ENCODE measurements at places on chromosomes 7 and 10.

DNA sequence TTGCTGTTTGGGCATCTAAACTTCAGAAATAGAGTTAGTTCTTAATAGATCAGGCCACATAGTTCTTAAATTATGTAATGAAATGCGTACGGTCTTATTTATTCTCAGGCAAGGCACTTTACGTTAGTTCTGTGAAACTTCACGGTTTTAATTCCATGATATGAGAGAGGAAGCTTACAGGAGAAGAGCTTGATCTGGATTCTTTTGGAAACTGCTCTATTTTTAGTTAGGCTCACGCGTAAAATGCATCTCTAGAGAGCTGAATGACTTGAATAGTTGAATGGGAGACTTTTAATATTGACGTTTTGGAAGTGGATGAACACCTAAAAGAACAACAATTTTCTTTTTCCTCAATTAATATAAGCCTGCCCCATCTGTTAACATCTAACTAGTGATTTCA lies 71.1 kb downstream of the PRKG1 start:
- DNase-seq = no peak

DNA sequence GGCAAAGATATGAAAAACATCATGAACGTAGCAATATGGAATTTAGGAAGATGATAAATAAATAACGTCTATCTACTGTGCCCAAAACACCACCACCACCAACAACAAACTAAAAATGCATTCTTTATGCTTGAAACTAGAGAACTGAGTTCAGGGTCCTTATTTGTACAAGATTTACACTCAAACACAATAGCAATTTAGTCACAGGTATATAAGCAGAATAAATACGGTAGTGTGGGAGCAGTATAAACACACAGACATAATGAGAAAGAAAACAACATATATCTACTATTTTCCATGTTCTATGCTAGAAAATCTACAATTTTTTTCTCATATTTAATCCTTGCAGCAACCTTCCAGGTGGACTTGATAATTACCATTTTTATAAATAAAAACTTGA lies 64.3 kb downstream of the ARL4A start:
- no peak for DNase-seq

DNA sequence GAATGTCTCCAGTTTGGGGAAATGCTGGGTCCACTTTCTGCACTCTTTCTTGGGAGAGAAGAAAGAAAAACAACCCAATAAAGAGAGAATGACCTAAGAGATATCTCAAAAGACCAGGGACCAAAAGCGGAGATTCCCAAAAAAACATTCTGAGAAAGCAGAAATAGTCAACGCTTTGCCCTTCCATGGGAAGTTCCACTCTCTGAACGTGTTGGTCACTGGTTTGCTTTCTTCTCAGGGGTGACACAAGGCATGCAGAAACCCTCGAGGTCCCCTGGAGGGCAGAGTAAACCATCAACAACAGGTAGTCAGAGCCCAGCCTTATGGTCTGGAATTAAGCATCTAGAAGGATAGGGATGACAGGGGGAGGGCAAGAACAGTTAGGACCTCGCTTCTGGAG lies 26.2 kb upstream of the AOAH start:
- DNase-seq = no peak

GRCh38 chr10:131579251-131580071 lies 267.9 kb upstream of the TCERG1L start:
- no peak for DNase-seq

DNA sequence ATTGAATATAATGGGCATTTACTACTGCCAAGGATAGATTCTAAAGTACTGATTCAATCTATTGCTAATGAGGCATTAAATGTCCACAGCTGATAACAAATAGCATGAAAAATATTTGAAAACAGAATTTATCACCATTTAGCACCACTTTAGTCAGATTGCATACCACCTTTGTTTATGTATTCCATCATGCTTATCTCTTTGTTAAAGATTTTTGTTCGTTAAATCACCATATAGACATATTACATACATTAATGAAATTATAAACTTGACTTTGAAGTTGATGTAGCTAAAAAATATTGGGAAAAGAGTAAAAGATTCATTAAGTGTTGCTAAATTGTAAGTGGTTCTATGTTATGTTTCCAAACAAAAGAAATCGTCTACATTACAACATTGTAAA lies 252.8 kb upstream of the LRRTM3 start:
- DNase-seq = no peak

GRCh38 chr10:131559450-131559911 lies 248.0 kb upstream of the TCERG1L start:
- DNase-seq = no peak

- no peak for DNase-seq
Measured at GRCh38 chr7:33998476-33998875, 93.1 kb downstream of the BMPER start.

- no peak for DNase-seq
Measured at GRCh38 chr10:130341356-130341755, 205.2 kb downstream of the GLRX3 start.

GRCh38 chr7:74428023-74428422 lies 25.7 kb upstream of the GTF2IRD1 start:
- no peak for DNase-seq

GRCh38 chr7:108459922-108460551 lies 3.8 kb upstream of the NRCAM start:
- peak; percentile 15 for DNase-seq

- no peak for DNase-seq
Measured at GRCh38 chr10:47049056-47049851, 138.0 kb downstream of the PTPN20 start.

DNA sequence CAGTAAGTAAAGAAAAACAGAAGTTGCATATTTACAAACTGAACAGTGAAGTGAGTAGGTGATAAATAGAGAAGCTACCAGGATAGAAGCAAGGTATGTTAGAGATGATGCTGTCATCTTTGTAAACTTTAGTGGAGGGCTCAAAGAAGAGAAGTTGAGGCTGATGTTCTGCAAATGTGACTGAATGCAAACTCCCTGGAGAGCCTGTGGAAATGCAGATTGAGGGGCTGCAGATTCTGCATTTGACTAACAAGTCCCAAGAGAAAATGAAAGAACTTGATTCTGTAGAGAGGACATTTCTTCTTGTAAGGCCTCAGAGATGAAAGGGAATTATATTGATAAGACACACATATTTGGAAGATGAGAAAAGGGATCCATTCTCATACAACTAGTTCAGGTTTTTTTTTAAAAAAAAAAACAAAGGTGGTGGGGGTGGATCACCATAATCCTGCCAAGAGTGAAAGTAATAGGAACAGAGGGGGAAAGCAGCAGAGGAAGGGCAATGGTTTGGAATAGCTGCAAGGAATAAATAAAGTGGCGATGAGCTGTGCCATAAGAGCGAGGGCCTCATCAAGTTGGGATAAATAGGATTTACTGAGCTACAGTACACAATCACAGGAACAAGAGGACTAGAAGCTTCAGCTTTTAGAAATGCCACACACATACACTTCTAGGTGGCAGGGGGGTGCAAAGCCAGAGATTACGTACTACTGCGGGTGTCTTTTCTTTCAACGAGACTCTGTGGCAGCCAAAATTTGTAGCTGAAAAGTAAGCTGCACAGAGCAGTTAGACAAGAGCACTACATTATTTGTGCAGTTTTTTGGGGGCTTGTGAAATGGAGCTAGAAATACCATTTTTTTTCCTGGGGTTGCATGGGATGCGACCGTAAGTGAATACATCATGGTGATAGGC lies 778.5 kb downstream of the NRG3 start:
- DNase-seq = no peak

DNA sequence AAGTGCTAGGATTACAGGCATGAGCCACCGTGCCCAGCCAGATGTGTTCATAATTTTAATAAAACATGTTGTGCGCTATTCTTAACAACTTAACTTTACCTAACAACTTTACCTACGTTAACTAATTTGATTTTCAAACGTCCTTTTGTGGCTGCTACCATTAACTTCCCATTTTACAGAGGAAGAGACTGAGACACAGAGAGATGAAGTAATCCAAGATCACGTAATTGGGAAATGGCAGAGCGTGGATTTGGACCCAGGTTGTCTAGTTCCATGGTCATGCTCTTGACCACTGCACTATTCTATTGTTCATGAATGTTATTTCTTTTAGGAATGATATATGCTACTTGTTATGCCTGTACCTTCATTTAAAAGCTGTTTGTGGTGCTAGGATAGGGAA lies 80.3 kb upstream of the MTPN start:
- DNase-seq = no peak

DNA sequence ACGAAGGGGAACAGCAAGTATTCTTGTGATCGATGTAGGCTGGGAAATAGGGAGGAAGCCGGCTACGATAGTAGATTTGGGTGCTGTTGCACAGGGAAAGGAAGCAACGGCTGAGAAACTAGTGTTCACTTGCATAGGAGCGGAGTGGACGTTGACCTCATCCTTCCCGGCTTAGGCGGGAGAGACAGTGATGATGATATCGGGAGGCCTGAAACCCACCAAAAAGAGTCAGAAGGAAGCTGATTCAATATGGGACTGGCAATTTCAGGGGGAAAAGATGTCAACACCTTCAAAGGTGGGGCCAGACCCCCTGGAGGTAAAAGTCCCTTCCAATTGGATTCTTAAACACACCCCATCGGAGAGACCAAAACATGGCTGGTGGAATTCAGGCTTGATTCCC lies 61.3 kb downstream of the CARD11 start:
- no peak for DNase-seq

Data from AG10803 (cell line).